ENCODE measurements at places on chromosomes 4 and X.

- DNase-seq: no peak
These were observed 66.0 kb upstream of the DDX60 start for GRCh38 chr4:168384437-168385141.

- no peak for DNase-seq
These were observed 29.0 kb downstream of the RNF4 start for GRCh38 chr4:2497931-2498330.

DNA sequence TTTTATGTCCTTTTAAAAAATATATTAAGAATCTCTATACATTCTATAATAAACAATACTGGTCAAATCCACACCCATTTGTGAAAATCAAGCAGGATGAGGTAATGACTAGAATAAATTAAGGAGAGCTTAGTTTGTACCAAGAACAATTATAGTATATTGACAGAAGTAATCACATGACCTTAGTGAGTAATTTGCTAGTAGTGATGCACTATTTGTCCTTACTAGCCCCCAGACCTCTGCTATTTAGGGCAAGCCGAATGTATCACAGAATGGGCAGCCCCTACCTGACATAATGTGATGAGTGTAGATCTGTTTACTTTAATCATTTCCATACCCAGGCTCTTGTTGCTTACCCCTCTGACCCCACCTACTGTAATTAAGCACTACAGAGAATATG is 15.8 kb downstream of the ATP1B4 start:
- DNase-seq: no peak

GRCh38 chr4:89215736-89216135 is 91.9 kb downstream of the GPRIN3 start:
- DNase-seq: no peak

GRCh38 chrX:104749951-104750610 is 184.1 kb downstream of the IL1RAPL2 start:
- DNase-seq: no peak

GRCh38 chr4:5592272-5592671 is 116.1 kb downstream of the EVC2 start:
- DNase-seq: no peak

GRCh38 chr4:172129593-172129992 is 316.4 kb downstream of the GALNTL6 start:
- DNase-seq: no peak

DNA sequence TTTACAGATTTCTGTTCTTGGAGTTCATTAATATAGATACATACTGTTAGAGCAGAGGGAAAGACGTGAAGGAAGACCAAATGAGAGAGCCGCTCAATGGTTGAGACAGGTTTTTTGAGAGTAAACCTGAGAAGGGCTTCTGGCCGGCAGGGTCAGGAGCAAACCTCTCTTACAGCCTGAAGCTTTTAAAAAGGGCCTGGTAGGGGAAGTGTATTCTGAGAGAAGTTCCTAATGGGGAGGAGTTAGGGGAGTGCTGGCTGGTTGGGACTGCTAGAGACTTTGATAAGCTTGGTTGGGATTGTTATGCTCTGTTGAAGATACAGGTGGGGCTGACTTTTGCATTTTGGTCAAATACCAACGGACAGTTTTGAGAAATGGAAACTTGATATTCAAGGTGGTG is 186.8 kb upstream of the PABPC4L start:
- DNase-seq: no peak

DNA sequence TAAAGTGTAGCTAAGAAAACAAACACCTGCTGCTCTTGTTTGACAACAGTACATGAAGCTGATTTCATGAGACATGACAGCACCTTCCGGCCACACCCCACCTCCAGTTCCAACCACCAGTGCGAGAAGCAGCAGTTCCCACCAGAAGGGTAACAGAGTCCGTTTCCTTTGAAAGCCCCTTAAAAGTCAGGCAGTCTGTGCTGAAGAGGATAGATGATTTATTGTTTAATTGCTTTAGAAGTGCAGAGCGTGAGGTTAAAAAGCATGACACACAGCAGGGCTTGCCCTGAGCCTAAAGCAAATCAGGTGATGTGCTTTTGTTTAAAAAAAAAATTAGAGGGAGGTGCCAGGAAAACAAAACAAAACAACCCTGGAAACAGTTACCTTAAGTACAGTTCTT is 82.6 kb downstream of the HADH start:
- no peak for DNase-seq

GRCh38 chr4:16505726-16506125 is 279.5 kb upstream of the TAPT1 start:
- no peak for DNase-seq

GRCh38 chrX:136525738-136526606 is 6.0 kb upstream of the VGLL1 start:
- DNase-seq: peak; percentile 43

DNA sequence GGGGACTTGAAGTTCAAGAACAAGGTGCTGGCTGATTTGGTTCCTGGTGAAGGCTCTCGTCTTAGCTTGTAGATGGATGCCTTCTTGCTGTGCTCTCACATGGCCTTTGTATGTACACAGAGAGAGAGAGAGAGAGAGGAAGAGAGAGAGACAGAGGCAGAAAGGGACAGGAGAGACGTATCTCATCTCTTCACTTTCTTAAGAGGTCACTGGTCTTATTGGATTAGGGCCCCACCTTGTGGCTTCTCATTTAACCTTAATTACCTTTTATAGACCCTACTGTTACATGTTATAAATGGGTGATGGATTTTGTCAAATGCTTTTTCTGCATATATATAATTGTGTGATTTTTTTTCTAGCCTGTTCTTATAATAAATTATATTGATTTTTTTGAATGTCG is 1444.2 kb downstream of the ADGRL3 start:
- no peak for DNase-seq

GRCh38 chr4:48710446-48711209 is 69.5 kb downstream of the FRYL start:
- no peak for DNase-seq

DNA sequence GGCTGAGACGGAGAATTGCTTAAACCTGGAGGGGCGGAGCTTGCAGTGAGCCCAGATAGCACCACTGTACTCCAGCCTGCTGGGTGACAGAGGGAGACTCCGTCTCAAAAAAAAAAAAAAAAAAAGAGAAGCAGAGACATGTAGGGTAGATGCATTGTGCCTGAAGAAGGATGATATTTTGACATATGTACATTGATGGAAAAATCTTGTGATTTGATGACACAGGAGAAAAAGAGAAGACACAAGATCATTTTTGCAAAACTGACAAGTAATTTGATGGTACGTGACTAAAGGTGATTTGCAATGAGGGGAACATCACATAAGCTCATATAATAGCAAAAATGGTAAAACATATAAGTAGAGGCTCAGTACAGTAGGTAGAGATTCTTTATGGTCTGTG is 340.1 kb upstream of the FSTL5 start:
- DNase-seq: no peak

- no peak for DNase-seq
These were observed 916.7 kb downstream of the TECRL start for GRCh38 chr4:63492515-63492914.
